ENCODE measurements at places on chromosomes 4 and X. TPM values are rescaled to one million over a fixed set of nuclear protein-coding genes. Genes with fewer than 3 reads are reported as not detected.

The XAGE1A gene
- total RNA-seq = not detected

The LDOC1 gene
- total RNA-seq = 2.3 TPM

The GPC3 gene
- total RNA-seq = 0.72 TPM

The SHISA3 gene
- 0.85 TPM for total RNA-seq

The ACOT9 gene
- 28.4 TPM for total RNA-seq
